ENCODE measurements at places on chromosomes 7 and 10. TPM values are rescaled to one million over a fixed set of nuclear protein-coding genes. Genes with fewer than 3 reads are reported as not detected.

The TDRD1 gene
- 0.05 TPM for polyA plus RNA-seq

The C7orf57 gene
- 0.79 TPM for polyA plus RNA-seq

The KCTD7 gene
- 26.6 TPM for polyA plus RNA-seq

The NPC1L1 gene
- polyA plus RNA-seq: 2.3 TPM

The FRA10AC1 gene
- 54.0 TPM for polyA plus RNA-seq

GRCh38 chr10:7473474-7473873 lies 62.6 kb upstream of the SFMBT2 start:
- DNase-seq: no peak

- no peak for DNase-seq
These were observed 138.9 kb downstream of the FRMD4A start for GRCh38 chr10:14191871-14192270.

DNA sequence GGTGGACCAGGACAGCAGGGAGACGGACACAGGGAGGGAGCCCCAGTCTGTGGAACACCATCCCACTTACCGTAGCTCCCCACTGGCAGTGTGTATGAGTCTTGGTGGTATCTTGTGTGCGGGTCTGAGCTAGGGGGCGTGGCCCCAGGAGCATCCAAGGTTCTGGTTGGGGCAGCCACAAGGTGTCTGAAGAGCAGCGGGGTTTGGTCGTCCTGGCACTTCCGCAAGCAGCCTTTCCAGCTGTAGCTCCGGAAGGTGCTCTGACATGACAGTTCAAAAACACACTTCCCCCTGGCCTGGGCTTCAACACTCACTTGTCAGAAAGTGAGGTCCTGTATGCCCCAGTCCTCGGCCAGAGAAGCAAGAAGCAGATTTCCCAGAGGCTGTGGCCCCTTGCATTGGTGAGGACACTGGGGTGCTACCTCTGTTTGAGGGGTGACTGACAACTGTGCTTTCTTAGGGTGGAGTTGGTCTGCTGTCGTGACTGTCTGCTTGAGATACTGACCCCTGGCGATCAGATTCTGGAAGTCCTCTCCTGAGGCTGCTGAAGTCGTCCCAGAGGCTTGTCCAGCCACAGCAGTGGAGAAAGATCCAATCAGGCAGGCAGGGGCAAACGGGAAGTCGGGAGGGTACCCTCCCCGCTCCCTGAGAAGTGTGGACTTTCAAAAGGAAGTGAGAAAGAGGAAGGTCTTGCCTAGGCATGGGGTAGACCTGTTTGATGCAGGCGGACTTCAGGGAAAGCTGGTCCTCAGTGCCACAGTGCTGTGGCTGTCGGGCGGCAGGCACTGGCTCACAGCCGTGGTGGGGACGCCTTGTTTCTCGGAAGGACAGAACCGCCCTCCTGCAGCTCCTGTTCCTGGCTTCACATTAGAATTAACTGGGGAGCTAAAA lies 51.4 kb upstream of the PFKFB3 start:
- no peak for DNase-seq

GRCh38 chr7:30873207-30873606 lies 38.4 kb upstream of the AQP1 start:
- no peak for DNase-seq
